Activated CD4-positive, CD25-positive, alpha-beta regulatory T cell (primary cell): ENCODE measurements at places on chromosomes 12 and 14.

DNA sequence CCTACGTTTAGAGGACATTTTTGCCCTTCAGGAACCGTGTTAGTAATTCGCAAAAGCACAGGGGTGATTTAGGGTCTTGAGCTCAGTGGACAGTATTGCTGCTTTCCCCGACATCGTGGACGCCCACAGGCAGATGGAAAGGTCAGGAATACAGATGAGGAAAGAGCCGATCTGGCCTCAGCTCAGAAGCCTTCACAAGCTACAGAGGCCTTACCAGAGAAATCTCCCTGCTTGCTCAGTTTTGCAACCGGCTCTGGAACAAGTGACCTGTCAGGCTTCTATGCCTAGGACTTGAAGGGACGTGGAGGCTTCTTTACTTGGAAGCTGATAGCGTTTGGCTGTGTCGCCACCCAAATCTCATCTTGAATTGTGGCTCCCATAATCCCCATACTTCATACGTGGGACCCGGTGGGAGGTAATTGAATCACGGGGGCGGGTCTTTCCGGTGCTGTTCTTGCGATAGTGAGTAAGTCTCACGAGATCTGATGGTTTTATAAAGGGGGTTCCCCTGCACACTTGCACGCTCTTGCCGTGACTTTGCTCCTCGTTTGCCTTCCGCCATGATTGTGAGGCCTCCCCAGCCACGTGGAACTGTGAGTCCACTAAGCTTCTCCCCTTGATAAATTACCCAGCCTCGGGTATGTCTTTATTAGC lies 332.5 kb downstream of the MED13L start:
- DNase-seq: no peak

GRCh38 chr14:55188686-55189295 lies 2.6 kb downstream of the DLGAP5 start:
- no peak for DNase-seq

DNA sequence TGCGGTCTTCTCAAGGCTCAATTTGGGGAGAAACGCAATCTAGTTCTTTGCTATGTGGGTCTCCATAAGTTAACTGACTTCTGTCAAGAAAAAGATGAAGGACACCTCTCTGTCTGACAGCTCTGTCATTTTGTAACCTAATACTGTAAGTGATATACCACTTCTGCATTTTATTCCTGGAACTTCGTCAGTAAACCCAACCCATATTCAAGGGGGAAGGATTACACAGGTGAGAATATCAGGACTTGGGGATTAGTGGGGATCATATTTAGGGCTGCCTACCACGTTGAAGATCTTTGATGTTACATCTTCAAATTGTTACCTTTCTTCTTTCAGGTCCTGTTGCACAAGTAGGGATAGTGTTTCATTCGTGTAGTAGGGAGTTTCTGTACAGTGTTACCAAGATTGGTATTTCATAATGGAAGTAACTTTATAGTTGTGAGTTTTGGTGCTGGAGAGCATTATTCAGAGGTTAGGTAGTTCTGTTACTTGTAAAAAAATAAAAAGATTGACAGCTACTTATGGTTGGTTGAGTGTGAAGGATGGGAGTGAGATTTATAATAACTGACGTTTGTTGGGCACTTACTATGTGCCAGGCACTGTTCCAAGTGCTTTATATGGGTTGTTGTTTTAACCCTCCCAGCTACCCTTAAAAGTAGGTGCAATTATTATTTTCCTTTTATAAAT lies 1.6 kb downstream of the TMEM260 start:
- DNase-seq: no peak

DNA sequence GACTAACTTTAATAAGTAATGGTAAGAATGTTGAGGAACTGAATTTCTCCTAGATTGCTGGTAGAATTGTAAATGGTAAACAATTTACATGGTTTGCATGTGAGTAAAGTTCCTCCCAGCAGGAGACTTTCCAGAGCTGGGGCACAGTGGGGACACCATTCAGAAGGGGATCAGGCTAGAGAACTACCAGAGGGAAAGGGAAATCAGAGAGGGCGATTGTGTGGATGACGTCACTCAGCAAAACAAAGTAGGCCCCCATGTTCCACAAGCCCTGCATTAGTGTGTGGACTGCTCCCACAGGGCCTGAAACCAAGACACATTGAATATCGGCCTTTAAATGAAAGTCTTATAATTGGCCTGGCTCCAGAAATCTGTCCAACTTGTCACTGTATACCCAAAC lies 9.5 kb downstream of the RNASE11 start:
- DNase-seq: no peak

DNA sequence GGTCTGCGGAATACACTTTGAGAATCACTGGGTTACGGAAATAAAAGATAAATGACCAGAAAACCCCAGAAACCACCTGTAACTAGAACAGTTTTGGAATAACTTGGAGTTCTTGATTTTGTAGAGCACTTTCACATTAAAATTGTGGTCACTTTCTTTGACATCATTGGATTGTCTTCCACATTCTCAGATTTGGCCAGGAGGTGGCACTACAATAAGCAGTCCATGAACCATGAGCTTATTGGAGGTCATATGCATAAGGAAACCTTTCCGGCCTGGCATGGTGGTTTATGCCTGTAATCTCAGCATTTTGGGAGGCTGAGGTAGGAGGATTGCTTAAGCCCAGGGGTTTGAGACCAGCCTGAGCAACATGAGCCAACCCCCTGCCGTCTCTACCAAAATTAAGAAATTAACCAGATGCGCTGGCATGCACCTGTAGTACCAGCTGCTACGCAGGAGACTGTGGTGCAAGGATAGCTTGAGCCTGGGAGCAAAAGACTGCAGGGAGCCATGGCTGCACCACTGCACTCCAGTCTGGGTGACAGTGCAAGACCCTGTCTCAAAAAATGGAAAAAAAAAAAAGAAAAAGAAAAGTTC lies 107.7 kb upstream of the CAND1 start:
- no peak for DNase-seq

GRCh38 chr12:95118788-95119179 lies 45.4 kb upstream of the NR2C1 start:
- no peak for DNase-seq

- DNase-seq: no peak
Observed at GRCh38 chr14:73521229-73521628, 15.7 kb upstream of the ACOT1 start.

GRCh38 chr12:22477166-22477893 lies 67.0 kb downstream of the C2CD5 start:
- no peak for DNase-seq

DNA sequence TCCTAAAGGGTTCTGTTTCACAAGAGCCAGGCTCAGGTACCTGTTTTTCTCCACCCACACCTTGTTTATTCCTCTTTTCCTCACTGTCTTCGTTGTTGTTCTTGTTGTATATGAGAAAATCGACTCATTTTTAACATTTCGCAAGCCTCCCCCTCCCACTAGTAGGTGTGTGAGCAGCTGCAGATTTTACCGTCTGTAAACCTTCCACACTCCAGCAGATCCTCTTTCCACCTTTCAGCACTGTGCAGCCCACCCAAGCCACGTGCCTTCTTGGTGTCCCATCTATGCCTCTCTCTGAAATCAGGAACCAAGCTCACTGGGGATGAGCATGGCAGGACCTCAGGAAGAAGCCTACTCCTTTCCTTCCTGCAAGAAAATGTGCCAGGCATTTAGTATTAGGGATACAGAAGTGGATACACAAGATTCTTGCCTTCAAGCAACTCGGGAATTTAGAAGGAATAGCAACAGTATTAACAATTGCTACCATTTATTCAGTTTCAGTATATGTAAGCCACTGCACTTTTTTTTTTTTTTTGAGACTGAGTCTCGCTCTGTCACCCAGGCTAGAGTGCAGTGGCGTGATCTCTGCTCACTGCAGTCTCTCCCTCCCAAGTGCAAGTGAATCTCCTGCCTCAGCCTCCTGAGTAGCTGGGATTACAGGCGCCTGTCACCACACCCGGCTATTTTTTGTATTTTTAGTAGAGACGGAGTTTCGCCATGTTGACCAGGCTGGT lies 113.6 kb downstream of the CHST11 start:
- no peak for DNase-seq

DNA sequence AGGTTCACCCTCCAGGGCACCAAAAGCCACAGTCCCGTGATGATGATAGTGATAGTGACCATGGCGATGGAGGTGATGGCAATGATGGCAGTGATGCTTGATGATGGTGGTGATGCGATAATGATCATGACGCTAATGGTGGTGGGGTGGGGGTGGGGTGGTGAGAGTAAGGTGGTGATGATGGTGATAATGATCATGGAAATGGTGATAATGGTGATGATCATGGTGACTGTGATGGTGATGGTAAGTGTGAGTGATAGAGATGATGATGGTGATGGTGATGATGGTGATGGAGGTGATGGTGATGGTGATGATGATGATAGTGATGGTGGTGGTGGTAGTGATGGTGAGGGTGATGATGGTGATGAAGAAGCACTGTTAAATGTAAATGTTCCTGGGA lies 96.9 kb downstream of the SYNE3 start:
- DNase-seq: no peak

GRCh38 chr14:91706996-91707395 lies 24.9 kb downstream of the CATSPERB start:
- no peak for DNase-seq

GRCh38 chr12:74393272-74393671 lies 144.4 kb upstream of the ATXN7L3B start:
- DNase-seq: no peak

DNA sequence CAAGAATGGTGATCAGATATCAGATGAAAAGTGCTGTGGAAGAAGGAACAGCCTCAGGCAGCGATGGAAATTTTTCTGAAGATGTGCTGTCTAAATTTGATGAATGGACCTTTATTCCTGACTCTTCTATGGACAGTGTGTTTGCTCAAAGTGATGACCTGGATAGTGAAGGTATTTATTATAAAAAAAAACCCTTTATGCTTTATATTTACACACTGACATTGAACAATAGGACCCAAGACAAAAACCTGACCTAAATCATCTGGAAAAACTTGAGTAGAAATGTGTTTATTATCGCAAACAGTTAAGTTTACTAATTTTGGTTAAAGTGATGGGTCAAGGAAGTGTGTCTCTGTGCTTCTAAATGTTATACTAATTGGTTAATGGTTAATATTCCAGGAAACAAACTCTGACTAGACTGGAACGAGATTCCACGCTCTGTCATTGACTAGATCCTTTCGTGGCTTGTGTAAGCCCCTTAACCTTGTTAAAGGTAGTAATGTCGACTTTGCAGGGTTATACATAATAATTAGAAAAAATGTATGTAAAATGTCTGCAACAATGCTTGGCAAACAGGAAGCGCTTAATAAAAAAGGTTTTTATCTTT lies 62.7 kb downstream of the LRRK2 start:
- DNase-seq: no peak

DNA sequence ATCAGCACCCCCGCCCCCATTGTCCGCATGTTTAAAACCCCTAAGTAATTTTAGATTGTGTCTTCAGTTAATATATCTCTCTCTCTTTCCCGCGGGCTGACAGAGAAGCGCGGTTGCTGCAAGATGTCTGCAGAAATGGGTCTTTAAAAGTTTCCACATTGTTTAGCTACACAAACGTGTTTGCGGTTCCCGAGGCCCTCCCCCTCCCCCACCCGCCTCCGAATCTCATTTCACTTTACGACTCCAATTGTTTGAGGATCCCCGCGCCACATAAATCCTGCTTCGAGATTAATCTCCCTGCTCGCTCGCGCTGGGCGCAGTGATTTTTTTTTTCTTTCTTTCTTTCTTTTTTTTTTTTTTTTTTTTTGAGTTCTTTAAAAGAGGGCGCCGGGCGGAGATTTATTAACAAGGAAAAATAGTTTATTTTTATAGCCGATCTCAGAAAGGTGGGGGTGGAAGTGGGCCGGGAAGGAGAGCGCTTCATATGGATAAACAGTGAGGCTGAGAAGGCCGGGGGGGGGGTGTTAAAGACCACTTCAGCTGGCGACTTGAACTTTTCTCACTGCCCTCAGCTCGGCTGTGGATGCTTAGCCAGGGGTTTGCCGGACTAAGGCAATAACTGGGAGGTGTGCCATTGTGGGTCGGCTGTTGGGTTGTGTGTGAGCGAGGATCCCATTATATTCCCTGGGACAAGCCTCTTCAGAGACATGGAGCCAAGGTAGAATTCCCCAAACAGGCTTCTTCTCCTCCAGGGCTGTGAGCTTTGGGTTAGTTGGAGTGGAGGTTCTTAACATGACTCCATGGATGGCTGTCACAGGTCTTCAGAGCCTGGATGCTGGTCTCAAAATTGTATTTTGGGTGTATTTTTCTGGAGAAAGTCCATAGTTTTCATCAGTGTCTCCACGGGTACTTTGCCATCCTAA lies 39.7 kb upstream of the TBX5 start:
- DNase-seq: no peak

GRCh38 chr12:126998747-126999285 lies 1268.2 kb upstream of the TMEM132C start:
- no peak for DNase-seq

DNA sequence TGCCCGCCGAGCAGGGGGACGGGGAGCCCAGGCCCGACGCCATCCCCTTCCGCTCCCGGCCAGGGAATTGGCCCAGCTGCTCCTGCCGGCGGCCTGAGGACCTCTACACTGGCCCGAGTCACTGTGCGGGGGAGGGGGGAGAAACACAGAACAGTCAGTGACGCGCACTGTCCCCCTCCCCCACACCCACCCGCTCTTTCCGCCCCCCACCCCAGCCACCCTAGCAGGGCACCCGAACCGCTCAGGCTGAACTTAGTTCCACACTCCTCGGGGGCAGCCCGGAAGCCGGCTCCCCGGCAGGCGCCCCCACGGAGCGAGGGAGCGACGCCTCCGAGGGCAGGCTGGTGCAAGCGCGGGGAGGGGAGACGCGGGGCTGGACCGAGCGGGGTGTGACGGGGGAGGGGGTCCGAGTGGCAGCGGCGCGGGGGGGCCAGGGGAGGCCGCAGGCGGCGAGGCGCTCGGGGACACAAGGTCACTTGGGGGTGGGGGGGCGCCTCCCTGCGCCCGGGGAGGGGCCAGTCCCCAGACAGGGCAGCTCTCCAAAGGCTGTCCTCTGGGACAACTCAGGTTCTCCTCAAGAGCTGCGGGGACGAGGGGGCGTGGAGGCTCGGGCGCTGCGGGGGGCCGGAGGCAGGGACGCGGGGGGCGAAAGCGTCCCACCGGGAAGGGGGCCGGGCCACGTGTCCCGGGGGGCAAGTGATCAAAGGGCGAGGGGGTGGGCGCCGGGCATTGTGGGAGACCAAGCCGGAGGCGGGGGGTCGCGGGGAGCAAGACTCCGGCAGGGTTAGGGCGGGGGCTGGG lies 648 bp downstream of the CHD4 start:
- DNase-seq: no peak

- DNase-seq: no peak
Observed at GRCh38 chr14:87066221-87066817, 926.7 kb downstream of the GALC start.

DNA sequence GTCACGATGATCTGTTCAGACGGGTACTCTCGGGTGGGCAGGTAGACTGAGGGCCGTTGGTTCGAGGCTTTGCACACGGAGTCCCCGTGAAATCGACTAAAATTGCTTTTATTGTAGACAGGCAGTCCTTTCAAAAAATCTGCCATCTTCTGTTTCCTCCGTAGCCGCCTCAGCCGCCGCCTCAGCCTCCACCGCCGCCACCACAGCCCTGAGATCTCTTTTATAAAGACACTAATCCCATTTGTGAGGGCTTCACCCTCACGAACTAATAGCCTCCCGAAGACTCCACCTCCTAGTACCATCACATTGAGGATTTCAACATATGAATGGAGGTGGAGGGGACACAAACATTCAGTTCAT lies 74.2 kb downstream of the KLHL28 start:
- DNase-seq: no peak
